ENCODE measurements at places on chromosomes 2 and 18. TPM values are rescaled to one million over a fixed set of nuclear protein-coding genes. Genes with fewer than 3 reads are reported as not detected.

CD8A gene
- polyA plus RNA-seq, result 0.25 TPM

MYO5B gene
- polyA plus RNA-seq, result 28.6 TPM

STPG4 gene
- polyA plus RNA-seq, result 0.12 TPM

OBSL1 gene
- 136 TPM for polyA plus RNA-seq

LIMS3 gene
- 2.4 TPM for polyA plus RNA-seq

DNA sequence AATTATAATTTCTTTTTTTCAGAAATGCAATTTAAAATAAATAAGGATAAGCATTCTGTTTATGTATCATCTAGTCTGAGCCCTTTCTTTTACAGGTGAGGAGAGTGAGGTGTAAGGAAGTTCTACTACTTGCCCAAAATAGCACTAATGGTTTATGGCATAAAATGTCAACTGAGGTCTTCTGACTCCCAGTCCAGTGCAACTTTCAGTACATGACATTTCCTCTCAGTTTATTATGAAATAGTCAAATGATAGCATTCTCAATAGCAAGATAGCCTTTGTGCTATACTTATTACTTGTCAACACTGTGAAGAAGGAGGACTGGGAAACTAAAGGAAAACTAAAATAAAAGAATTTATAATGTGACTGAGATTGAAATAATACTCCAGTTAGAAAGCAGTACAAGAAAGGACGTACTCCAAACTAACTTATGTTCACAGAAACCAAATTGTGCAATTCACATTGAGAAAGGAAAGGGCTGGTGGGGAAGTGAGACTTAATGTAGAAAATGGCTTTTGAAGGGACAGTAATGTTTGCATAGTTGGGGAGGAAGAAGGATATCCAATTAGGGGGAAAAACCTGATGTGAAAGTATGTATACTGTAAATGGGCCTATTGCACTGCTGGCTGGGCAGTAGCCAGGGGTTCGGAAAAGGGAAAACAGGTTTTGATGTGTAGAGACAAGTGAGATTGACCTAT lies 166.7 kb upstream of the ZEB2 start:
- DNase-seq, result no peak

GRCh38 chr2:32663864-32664263 lies 36.0 kb downstream of the TTC27 start:
- no peak for DNase-seq

DNA sequence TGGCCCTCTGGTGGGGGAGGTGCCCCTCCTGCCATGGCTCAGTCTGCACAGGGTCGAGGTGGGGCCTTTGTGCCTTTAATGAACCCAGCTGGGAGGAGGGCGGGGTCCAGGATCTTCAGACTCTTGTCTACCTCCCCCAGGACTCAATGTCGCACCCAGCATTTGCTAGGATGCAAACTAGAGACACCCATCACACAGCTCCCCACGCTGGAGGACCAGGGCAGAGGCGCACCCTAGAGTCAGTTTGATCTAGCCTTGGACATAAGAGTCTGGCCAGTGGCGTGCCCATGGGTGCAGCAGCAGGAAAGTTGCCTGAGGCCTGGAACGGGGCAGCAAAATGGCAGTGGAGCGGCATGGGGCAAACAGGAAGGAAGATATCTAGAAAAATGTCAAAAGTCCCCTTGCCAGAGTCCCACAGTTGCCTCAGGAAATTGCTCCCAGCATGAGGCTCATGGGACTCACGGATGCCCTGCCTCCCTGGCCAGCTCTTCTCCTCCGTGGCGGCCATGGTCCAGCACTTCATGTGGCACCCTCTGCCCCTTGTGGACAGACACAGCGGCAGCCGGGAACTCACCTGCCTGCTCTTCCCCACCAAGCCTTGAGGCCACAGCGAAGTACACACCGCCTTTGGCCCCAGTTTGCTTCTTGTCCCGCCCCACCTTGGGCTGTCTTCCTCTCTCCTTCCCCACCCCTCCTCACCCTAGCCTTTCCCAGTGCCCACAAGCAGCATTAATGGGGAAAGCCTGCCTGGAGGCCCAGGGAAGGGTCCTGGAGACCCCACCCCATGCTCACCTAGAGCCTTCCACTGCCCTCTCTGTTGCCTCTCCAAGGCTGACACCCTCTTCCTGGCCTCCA lies 17.7 kb downstream of the SH2D6 start:
- no peak for DNase-seq

DNA sequence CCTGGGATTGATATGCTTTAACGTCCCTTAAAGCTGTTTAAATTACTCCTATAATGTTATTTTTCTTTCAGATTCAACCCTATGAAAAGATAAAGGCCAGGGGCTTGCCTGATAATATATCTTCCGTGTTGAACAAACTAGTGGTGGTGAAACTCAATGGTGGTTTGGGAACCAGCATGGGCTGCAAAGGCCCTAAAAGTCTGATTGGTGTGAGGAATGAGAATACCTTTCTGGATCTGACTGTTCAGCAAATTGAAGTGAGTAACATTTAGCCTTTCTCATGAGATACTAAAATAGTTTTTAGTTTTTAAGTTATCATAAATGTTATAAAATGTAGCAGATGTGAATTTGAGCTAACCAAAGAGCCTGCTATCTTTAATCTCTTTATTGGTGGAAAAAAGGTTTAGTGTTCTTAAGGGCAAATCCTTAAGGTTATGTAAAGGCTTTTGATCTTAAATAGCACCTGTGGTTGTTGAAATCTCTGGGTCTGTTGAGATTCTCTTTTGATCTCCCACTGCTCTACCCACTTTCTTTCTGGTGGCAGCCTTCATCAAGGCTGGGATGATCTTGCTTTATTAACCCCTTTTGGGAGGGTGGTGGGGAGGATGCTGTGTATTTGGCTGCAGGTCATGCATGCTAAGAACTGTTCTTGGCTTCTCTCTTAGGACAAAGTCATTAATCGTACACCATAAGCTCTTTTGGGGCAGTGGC lies 40.9 kb downstream of the UGP2 start:
- no peak for DNase-seq

- no peak for DNase-seq
These were observed 29.0 kb downstream of the ZAP70 start for GRCh38 chr2:97742381-97742847.

GRCh38 chr2:196200557-196200956 lies 29.2 kb upstream of the STK17B start:
- DNase-seq, result no peak

- DNase-seq, result no peak
These were observed 5.3 kb downstream of the MFSD6 start for GRCh38 chr2:190413421-190413820.

- no peak for DNase-seq
These were observed 189.4 kb upstream of the LHCGR start for GRCh38 chr2:48944956-48945355.
